NCI-H1436 treated with DMSO at 0.1 percent for 48 hours (cell line): ENCODE measurements at places on chromosomes 2 and 18.

DNA sequence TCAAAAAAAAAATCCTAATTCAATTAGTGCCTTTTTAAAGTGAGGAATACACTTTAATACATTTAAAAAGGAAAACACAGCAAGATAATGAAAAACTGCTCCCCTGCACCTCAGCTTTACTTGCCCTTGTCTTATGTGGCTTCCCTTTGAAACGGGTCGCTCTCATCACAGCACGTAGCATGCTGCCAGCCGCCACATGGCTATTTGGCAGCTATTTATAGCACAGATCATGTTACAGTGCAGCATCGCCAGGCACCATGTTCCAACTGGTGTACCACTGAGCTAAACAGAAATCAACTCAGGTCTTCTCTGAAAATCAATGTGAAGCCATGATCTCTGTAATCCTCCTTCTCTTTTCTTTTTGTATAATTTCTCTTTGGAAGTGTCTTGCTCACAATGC, 65.1 kb downstream of the TMEM182 start:
- peak; percentile 33 for DNase-seq

- DNase-seq, result no peak
These were observed 767.0 kb downstream of the PLCL1 start for GRCh38 chr2:198571393-198571792.

DNA sequence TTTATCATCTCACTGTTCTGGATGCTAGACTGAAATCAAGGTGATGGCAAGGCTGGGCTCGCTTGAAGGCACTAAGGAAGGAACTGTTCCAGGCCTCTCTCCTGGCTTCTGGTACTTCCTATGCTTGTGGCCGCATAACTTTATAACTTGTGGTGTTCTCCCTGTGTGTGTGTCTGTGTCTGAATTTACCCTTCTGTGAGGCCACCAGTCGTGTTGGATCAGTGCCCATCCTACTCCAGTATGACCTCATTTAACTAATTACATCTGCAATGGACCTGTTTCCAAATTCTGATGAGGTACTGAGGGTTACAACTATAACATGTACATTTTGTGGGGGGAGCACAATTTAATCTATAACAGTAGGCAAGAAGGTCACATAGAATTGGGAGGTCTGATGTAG, 41.6 kb downstream of the LYPD6B start:
- no peak for DNase-seq

- no peak for DNase-seq
These were observed 39.5 kb downstream of the TMEM247 start for GRCh38 chr2:46518861-46519260.

GRCh38 chr18:71630696-71631095, 913.4 kb downstream of the CBLN2 start:
- no peak for DNase-seq

GRCh38 chr2:172091000-172091641, 5.8 kb downstream of the DLX1 start:
- DNase-seq, result no peak

DNA sequence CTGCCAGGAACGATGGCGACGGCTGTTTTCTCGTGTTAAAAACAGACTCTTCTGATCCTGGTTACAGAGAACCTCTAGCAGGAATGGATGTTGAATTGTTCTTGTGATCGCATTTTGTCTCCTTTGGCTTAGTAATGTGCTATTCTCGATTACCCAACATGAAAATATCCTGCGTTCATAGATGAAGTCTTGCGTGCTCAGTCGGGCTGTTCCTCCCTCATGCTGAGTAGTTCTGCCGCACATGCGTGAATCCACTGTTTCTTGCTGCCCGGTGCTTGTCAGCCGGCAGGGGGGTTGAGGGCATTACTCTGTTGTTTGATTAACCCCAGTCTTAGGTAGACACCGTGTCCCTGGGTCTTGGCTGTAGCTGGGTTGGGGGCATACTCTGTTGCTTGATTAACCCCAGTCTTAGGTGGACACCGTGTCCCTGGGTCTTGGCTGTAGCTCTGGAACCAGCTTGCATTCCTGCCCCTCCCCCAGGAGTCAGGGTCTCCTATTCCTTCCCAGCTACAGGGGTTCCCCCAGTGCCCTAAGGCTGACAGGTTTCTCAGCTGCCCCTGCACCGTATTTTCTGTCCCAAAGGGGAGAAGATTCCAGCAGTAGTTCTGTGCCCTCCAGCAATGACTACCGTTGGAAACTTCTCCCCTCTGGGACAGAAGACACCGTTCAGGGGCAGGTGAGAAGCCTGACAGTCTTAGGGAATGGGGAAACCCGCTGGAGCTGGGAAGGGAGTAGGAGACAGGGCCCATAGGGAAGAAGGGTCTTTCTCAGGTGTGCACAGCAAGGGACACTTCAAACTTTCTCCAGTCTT, 22.1 kb upstream of the ASB1 start:
- no peak for DNase-seq

DNA sequence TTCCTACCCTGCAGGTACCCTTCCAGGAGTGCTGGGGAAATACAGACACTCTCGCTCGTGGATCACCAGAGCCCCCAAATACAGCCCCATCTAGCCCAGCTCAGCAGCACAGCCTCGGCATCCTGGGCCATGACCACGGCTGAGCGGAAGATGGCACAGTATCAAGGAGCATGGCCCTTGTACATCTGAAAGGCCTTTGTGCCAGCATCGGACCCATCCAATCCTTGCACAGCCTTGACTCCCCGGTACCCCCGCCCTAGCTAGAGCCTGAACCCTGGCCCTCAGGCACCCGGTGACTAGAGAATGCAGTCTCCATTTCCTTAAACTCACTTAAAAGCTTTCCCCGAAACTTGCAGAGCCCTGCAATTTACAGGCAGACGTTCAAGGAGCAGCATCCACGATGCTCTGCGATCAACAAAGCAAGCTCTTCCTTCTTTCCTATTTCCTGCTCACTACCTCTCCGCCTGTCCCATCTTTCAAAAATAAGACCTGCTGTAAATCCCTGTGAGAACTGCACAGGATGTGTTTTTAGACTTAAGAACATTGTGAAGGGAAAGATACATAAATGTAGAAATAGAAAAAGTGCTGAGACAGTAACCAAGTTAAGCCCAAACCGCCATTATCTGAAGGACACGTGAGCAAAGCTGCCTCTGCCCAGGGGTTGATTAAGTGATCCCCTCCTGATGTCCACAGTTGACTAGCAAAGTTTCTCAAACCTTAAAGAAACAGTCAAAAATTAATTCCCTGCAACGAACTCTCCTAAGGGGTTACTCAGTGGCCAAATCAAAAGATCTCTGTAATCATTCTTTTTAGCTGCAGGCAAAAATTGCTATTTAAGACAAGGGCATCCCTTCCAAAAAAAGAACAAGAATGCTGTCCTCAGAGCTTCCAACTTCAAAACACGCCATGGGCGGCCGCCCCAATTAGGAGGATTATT, 48.5 kb downstream of the ZNF516 start:
- no peak for DNase-seq
